ENCODE measurements at places on chromosomes 2 and 18.
A peak's percentile ranks its signal among the peaks of the same experiment; 100 is the strongest.

- peak; percentile 14 for DNase-seq
Measured at GRCh38 chr2:28469304-28469703, 26.6 kb upstream of the PLB1 start.

DNA sequence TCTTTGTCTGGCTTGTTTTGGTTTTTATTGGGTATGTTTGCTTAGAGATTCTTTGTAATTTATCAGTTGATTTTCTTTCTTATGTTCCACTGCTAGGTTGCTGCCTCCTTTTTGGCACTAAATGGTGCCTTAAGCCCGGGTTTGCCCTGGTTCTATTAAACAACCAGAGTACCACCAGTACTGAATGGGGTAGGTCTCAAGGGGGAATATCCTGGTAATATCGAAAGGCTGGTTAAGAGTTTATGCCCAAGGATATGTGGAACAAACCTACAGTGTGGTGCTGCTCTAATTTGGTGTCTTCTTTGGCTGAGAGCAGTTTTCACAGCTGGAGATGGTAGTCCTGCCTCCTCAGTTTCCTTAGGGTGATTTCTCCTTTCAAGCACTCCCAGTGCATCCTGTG lies 76.5 kb downstream of the SEMA4F start:
- no peak for DNase-seq

GRCh38 chr2:173118395-173118794 lies 42.7 kb downstream of the MAP3K20 start:
- DNase-seq = no peak

- DNase-seq = no peak
Measured at GRCh38 chr2:75548036-75548573, 12.6 kb downstream of the EVA1A start.

GRCh38 chr2:174881678-174882077 lies 117.4 kb upstream of the CHRNA1 start:
- DNase-seq = no peak

DNA sequence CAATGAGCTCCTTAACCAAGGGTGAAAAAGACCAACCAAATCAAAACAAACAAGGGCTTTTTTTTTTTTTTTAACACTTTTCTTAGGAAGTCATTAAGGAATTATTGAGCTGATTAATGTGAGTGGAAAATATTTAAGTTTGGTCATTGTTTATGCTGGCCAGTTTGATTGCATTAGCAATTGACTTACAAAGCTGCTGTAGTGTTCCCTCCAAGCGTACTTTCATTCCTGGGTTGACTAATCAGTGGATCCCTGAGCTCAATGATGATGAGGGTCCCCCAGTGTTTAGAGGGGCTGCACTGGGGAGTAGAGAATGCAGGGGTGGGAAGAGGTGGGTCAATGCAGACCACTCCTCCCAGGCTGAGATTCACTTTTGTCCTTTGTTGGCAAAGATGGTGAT lies 119.3 kb downstream of the PRKCE start:
- DNase-seq = no peak

DNA sequence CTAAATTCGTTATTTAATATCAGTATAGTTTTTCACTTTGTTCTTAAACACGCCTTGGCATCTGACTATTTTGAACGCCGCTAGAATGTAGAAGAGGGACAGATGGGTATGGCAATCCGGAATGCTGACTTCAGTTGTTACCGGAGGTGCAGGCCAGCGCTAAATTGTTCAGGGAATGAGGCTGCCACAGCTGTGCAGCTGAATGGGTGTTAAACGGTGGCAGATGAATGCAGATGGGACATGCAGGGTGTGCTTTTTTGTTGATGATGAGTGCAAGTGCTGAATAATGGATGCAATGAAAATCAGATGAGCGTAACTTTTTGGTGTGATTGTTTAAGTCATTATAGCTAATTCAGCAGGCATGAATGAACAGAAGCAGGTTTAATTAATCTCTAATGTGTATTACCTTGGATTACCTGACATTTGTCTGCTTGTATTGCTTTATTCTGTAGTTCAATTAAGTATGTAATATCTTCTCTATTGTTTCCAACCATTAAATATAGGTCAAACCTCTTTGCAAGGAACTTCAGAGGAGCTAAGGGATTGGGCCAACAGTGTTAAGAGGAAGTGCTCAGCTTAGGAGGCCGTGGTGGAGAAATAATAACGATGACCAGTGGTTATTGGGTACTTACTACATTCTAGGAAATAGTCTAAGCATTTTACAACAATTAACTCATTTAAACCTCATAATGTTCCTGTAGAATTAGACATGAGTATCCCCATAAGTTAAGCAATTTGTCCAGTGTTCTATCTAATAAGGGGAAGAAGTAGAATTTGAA lies 11.9 kb upstream of the CREG2 start:
- DNase-seq = no peak

- no peak for DNase-seq
Measured at GRCh38 chr2:67733517-67733916, 329.3 kb downstream of the C1D start.

DNA sequence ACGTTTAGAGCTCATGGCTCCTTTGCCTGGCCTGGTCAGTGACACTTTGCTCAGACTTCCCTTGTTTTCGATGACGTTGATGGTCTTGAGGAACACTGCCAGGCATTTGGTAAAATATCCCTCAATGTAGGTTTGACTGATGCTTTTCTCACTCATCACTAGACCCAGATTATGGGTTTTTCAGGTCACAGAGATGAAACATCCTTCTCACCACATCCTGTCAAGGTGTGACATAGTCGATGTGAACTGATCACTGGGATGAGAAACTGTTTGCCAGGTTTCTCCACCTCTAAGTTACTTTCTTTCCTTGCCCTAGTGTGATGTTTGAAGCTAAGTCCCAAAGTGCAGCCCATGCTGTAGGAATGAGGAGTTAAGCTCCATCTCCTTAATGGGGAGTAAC lies 81.5 kb downstream of the AFF3 start:
- no peak for DNase-seq

- no peak for DNase-seq
Measured at GRCh38 chr2:191265311-191266170, 20.3 kb downstream of the MYO1B start.

GRCh38 chr2:121707344-121707919 lies 29.2 kb downstream of the NIFK start:
- no peak for DNase-seq

DNA sequence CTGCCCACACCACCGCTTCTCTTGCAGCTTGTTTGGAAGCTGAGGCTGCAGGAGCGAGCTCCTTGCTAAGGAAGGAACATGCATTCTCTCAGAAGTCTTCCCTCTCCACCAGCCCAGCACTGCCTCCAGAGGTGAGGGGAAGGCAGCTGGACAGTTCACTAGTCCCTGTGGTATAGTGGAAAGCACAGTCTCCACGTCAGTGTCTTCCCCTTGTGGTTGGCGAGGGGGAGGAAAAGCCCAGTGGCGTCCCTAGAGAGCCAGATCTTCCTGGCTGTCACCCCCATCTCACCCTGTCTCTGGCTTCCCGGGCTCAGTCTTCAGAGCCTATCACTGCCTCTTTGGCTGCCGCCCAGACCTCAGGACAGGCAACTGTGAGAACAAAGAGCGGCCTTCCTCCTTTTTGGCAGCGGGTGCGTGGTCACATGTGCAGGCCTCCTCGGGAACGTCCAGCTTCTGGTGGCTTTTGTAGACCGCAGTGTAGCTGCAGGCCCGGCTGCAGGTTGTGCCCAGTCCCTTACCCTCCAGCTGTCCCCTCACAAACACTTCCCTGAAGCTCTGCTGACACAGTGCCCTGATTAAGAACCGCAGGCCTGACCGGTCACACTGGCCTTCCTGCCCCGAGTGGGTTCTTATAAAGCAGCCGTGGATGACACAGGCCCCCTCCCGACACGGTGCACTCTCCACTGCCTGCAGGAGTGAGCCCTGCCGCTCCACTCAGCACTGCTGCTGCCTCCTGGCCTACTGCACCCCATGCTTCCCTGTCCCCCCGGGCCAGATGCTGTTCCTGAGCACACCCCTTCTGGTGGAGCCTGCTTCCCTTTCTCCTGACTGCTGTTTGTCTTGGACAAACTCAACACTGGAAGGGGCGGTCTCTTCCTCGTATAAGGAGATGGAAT lies 90.9 kb downstream of the RNF144A start:
- no peak for DNase-seq

- no peak for DNase-seq
Measured at GRCh38 chr2:85314884-85315242, 12.9 kb downstream of the TGOLN2 start.

DNA sequence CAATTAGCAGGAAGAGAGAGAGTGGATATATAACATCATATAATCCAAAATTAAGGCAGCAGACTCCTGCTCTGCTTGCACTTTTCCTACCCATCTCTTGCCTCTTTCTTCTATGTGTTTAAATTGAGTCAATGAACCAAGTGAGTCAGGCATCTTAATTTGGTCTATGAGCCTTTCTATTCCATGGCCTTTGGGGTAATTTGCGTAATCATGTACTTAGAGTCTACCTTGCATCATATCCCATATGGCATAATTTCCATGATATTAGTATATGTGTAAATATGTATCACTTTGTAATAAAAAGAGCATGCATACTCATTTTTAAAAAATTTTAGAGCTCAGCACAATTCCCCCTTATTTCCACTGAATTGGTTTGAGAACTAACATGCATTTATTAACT lies 555.2 kb downstream of the STK39 start:
- DNase-seq = no peak

GRCh38 chr2:181153886-181154285 lies 173.5 kb downstream of the UBE2E3 start:
- no peak for DNase-seq

DNA sequence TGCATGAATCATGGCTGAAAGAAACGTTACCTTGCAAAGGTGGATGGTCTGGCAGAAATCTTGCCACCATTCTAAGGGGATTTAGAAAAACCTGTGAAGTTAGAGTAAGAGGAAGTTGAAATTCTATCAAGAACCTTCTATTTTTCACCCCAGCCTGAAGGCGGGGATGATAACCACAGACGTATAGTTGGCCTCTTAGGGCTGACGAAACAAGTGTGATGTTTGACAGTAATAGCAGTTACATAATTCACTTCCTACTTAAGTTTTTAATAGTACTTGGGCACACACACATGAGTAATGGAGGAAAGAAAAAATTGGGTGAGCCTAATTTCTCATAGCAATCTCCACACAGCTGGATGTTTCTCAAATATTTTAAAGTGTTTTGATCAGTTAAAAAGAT lies 336.6 kb upstream of the SALL3 start:
- DNase-seq = no peak

GRCh38 chr2:43605851-43606250 lies 10.0 kb upstream of the THADA start:
- DNase-seq = no peak

GRCh38 chr18:55048892-55049291 lies 89.6 kb upstream of the CCDC68 start:
- no peak for DNase-seq

- no peak for DNase-seq
Measured at GRCh38 chr2:215613280-215613679, 177.4 kb upstream of the FN1 start.

DNA sequence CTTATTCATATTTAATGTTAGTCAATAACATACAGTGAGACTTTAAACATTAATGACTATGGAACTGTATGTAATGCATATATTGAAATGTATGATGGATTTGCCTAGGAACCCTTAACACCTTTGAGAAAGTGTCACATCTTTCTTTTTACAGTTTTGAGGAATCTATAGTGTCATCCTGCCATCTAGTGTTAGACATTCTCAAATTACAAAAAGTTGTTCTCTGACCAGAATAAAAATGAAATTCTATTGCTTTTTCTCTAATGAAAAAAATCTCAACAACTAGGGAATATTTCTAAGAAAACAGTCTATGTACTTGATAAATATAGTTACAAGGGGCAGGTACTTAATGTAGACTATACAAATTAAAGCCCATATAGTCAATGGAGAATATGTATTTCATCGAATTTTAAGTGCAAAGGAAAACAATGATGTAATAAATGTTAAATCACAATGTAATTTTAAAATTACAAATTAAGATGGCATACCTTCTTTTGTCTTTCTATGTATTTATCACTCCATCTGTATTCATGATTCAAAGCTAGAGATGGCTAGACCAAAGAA lies 5.1 kb upstream of the CALCRL start:
- no peak for DNase-seq

GRCh38 chr2:135317375-135317774 lies 213.6 kb downstream of the ZRANB3 start:
- no peak for DNase-seq

GRCh38 chr2:186716899-186717298 lies 23.0 kb downstream of the FAM171B start:
- no peak for DNase-seq

GRCh38 chr2:105381101-105381668 lies 17.7 kb downstream of the FHL2 start:
- DNase-seq = no peak

GRCh38 chr2:218063896-218064295 lies 5.2 kb upstream of the RUFY4 start:
- DNase-seq = no peak

DNA sequence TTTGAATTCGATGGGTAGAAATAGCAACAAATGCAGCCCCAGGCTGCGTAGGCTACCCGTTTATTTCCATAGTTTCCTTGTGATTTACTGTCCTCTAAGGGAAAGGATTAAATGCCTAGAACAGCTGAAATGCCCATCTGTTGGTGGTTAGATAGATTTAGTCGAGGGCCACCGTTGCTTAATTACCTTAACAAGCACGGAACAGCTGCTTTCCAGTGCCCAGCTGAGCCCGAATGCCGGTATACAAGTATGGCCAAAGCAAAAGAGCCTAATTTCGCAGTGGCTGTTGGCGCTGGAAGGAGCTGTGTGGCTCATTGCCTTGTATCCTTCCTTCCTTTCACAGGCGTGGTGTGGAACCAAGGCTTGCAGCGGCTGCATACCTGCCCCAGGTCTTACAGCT lies 109.1 kb downstream of the CABLES1 start:
- no peak for DNase-seq

All from GOT3 (cell line).